ENCODE measurements at places on chromosomes 1 and 21.

DNA sequence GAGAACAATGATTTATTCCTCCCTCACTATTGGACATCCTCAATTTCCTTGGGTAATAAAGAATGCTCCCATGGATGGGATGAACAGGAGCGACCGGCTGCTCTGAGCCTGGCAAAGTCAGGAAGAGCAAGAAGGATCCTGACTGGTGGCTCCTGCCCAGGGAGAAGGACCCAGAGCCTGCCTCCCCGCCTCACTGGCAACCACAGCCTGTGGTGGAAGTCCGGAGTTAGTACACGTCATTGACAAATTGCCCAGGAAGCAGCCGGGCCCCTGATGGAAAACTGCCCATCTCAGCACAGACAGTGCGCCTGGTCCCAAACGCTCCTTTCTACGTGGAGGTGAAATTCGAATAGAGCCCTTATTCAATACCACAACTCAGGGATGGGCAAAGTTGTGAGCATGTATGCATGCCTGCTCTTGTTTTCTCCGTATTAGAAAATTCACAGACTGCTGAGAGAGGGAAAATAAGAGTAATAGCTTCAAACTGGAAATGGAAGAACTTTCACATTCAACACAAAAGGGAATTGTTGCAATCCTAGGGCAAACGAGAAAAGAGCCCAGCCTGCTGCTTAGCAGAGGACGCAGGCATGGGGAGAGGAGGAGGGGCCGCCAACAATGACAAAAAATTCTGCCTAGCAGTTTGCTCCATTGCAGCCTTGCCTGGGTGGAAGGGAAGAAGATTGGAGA, 397.1 kb upstream of the VAMP3 start:
- DNase-seq: no peak

GRCh38 chr1:162728573-162728972, 61.9 kb upstream of the HSD17B7 start:
- DNase-seq: no peak

DNA sequence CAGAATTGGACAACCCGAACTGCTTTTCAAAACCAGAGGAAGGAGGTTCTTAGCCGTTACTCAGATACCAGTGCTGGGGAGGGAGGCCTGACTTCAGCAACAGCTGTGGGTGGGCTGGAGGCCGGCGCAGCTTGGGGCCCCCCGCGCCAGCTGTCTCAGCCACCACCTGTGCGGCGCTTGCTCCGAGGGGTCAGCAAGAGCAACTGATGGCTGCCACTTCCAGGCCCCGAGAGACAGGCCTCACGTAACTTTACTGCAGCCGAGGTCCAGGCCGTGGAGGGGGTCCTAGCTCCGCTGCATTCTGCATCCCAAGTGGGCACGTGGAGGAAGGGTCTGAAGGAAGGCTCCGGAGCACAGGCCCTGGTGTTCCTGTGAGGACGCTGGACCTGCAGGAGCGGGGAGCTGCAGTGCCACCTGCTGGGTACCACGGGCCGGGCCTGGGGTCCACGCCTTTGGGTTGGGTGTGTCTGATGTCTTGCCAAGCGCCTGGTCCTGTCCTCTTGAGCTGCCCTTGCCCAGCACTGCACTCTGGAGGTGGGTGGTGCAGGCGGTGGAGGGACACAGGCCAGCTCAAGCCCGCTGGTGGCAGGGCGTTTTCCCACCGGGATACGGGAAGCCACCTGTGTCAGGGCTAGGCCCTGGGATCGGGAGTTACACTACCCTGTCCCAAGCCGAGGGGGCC, 9.8 kb downstream of the THAP3 start:
- DNase-seq: no peak

GRCh38 chr1:155474146-155474545, 88.5 kb downstream of the ASH1L start:
- no peak for DNase-seq

DNA sequence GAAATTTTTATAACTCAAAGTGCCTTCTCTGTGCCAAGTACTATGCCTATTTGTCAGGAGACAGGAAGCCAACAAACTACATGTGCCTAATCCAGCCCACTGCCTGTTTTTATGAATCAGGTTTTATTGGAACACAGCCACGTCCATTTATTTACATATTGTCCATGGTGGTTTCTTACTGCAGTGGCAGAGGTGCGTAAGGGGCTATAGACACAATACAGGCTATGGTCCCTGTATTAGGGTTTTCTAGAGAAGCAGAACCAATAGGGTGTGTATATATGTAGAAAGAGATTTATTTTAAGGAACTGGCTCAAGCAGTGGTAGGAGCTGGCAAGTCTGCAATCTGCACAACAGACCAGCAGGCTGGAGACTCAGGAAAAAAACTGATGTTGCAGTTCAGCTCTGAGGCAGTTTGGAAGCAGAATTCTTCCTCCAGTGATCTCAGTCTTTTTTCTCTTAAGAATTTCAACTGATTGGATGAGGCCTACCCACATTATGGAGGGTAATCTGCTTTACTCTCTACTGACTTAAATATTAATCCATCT, 15.4 kb downstream of the PPIE start:
- DNase-seq: no peak

GRCh38 chr1:13687151-13687715, 12.8 kb upstream of the PRDM2 start:
- no peak for DNase-seq

- DNase-seq: no peak
Observed at GRCh38 chr1:111833334-111833733, 77.6 kb downstream of the DDX20 start.

DNA sequence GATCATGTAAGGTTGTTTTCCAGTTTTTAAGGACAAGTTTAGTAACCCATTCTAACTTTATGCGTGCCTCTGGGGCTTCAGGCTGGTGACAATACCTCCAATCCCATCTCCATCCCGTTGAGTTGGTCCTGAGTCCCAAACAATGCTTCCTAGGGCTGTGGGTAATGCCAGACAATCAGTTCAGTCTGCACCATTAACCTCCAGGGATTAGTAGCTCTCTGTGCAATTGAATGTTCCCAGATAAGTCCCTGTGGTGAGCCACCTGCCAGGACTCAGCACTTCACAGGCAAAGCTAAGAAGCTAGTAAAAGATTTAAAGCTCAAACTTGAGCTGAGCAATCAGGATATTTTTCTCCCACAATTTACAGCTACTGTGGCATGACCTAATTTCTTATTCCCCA, 462.2 kb upstream of the PTBP2 start:
- no peak for DNase-seq

GRCh38 chr1:244391761-244392160, 59.9 kb downstream of the ADSS2 start:
- no peak for DNase-seq

DNA sequence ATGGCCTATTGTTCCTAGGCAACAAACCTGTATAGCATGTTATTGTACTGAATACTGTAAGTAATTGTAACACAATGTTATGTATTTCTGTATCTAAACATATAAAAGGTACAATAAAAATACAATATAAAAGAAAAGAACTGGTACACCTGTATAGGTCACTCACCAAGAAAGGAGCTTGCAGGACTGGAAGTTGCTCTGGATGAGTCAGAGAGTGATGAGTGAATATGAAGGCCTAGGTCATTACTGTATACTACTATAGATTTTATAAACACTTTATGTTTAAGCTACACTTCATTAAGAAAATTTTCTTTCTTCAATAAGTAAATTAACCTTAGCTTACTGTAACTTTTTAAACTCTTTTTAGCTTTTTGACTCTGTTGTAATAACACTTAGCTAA, 559.9 kb downstream of the PLPP3 start:
- DNase-seq: no peak

DNA sequence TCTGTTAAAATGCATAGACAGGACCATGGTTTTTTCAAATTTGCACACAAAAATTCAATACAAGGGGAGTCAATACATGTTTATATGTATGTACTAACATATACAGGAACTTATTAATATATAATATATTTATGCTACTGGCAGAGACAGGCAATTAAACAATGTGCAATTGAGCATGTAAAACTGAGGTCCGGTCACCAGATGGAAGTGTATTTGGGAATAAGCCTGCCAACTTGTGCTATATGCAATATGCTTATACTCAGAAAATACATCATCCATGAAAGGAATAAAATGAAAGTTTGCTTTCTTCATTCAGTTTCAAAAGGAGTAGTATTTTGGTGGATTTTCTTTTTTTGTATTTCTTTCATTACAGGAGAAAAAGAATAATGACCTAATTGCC, 640.2 kb upstream of the CXADR start:
- no peak for DNase-seq

- DNase-seq: no peak
Observed at GRCh38 chr1:10379676-10380075, 19.2 kb upstream of the PGD start.

GRCh38 chr1:109474697-109475096, 8.4 kb downstream of the SYPL2 start:
- DNase-seq: no peak

DNA sequence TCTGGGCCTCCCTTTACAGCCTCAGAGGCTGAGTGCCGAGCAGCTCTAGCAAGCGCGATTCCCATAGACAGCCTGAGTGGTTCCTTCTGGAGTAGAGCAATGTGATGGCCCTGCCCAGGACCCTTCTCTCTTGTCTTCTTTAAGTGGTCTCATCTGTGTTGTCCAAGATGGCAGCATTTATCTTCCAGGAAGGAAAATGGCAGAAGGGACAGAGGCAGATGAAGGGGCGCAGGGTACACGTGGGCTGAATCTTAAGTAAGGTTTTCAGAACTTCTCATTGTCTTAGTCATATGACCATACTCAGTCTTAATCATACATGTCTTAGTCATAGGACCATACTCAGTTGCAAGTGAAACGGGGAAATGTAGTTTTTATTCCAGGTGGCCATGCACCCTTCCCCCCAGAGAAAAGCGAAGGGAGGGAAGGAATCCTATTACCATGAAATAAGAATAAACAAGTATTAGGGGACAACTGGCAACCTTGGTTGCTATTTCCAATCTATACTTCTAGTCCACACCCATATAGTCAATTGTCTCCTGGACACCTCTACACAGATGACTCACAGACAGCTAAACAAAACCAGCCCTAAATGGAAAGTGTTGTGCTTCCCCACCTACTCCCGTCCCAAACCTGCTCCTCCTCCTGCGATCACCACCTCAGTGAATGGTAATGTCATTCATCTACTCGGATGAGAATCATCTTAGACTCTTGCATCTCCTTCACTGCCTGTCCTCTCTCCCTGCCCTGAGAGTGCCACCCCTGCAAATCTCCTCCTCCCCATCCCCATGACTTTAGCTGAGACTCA, 13.3 kb downstream of the OVAAL start:
- DNase-seq: no peak

DNA sequence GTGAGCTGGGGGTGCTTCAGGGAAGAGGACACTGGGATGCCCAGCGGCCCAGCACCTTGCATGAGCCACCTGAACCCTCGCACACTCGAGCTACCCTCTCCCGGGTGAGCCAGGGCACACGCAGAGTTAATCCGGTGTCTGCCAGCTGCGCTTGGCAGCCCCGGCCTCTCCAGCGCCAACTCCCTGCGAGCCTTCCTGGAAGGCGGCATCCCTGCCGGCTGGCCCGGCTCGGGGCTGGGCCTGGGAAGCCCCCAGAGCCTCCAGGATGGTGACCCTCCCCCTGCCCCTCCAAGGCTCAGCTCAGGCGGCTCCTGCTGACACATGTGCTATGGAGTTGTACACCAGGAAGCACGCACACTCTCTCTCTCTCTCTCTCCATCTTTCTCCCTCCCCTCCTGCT, 48.7 kb downstream of the RAP1GAP start:
- peak; percentile 80 for DNase-seq
